ENCODE measurements at places on chromosomes 1 and 21. TPM values are rescaled to one million over a fixed set of nuclear protein-coding genes. Genes with fewer than 3 reads are reported as not detected.

NUP210L gene
- not detected for total RNA-seq

SEC22B gene
- total RNA-seq: 27.2 TPM

KRTAP13-2 gene
- not detected for total RNA-seq

OR2T33 gene
- not detected for total RNA-seq

TMEM52 gene
- total RNA-seq: 3.4 TPM

DCDC2B gene
- total RNA-seq: 3.8 TPM

CYYR1 gene
- 12.4 TPM for total RNA-seq

KLF17 gene
- 0.37 TPM for total RNA-seq

PTPN14 gene
- total RNA-seq: 23.0 TPM
